ENCODE measurements at places on chromosomes 2 and 18. TPM values are rescaled to one million over a fixed set of nuclear protein-coding genes. Genes with fewer than 3 reads are reported as not detected.

Gene IHH
- total RNA-seq = not detected

Gene RAD51AP2
- not detected for total RNA-seq

Gene DNAH7
- 0.04 TPM for total RNA-seq

Gene CDH19
- not detected for total RNA-seq

Gene CDH2
- total RNA-seq = 0.13 TPM

Gene RAB27B
- total RNA-seq = 0.19 TPM

Gene RBM45
- total RNA-seq = 15.0 TPM

Gene EPHA4
- total RNA-seq = 2.0 TPM

Gene SP140
- 112 TPM for total RNA-seq

Gene SLC8A1
- total RNA-seq = 0.23 TPM

Gene NEU2
- not detected for total RNA-seq

Gene CENPA
- 27.2 TPM for total RNA-seq

Gene RIT2
- total RNA-seq = not detected

Gene SIGLEC15
- not detected for total RNA-seq

Gene UGT1A9
- total RNA-seq = not detected

Gene LRRC30
- not detected for total RNA-seq

Gene OTX1
- 0.13 TPM for total RNA-seq

Gene TUBA3E
- total RNA-seq = not detected

Gene GULP1
- total RNA-seq = not detected

Gene RBKS
- total RNA-seq = 7.9 TPM

Gene GKN1
- not detected for total RNA-seq

Gene PLEK
- total RNA-seq = 20.0 TPM

Gene PLEKHB2
- total RNA-seq = 50.7 TPM

Gene PNPT1
- 79.4 TPM for total RNA-seq

Gene GBX2
- not detected for total RNA-seq

Gene DUSP19
- total RNA-seq = 3.4 TPM

Gene TMEM163
- total RNA-seq = 0.08 TPM

Gene FBLN7
- total RNA-seq = 3.1 TPM

Gene SLC4A1AP
- 28.7 TPM for total RNA-seq
